ENCODE measurements at places on chromosomes 12 and 14.
A peak's percentile ranks its signal among the peaks of the same experiment; 100 is the strongest.

DNA sequence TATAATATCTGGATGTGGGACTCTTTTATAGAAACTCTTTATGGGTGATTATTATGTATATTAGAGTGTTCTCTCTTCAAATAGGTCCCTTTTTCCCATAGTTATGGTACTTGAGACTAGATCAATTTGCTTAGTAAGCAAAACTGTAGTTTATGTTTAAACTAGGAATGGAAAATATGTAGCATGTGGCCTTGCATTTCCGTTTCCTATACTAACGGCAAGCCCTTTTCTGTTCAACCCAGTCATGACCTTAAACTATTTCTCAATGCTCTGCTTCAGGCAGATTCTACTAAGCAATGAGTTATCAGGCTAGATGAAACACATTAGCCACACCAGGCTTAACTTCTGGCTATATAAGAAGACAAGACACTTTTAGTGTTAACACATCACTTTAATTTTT is 84.6 kb downstream of the OTOGL start:
- no peak for DNase-seq

GRCh38 chr12:104177663-104178501 is 37.7 kb upstream of the TXNRD1 start:
- DNase-seq: no peak

GRCh38 chr14:86770186-86770585 is 1222.8 kb downstream of the GALC start:
- DNase-seq: no peak

GRCh38 chr14:64463195-64463594 is 2.1 kb upstream of the AKAP5 start:
- DNase-seq: no peak

GRCh38 chr12:114274131-114274530 is 131.8 kb downstream of the TBX5 start:
- no peak for DNase-seq

- DNase-seq: no peak
Observed at GRCh38 chr14:20631880-20632389, 9.6 kb downstream of the OR6S1 start.

GRCh38 chr14:86462193-86462753 is 932.3 kb downstream of the FLRT2 start:
- DNase-seq: peak; percentile 16

DNA sequence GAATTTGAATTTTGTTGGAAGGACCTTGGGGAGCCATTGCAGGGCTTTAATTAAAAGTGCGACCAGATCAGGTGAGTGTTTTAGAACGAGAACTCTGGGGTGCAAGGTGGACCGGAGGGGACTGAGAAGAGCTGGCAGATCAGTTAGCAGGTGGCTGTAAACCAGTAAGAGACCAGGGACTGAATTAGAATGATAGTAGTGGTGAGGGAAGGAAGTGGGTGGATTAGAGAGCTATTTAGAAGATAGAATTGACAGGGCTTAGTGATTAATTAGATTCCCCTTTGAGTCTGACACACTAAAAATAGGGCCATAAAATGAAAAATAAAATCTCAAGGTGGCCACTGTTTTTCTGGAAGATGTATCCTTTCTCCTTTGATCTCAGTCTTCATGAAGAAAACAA is 44.8 kb downstream of the PLXNC1 start:
- DNase-seq: no peak

DNA sequence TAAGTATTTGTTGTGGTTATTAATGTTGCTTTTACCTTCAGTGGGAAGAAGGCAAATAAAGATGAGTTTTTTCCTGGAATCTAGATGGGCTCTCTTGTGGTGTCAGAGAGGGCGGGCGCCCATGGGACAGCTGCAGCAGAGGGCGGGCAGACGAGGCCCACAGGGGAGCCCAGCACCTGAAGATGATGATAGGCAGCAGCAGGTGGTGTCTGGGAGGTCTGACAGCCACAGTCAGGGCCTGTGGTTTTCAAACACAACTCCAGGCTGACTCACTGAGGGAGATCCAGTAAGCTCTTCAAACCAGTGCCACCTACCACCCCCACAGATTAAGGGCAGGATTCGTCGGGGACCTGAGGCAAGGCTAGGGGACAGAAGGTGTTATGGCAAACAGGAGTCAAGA is 42.8 kb downstream of the NKX2-1 start:
- no peak for DNase-seq

DNA sequence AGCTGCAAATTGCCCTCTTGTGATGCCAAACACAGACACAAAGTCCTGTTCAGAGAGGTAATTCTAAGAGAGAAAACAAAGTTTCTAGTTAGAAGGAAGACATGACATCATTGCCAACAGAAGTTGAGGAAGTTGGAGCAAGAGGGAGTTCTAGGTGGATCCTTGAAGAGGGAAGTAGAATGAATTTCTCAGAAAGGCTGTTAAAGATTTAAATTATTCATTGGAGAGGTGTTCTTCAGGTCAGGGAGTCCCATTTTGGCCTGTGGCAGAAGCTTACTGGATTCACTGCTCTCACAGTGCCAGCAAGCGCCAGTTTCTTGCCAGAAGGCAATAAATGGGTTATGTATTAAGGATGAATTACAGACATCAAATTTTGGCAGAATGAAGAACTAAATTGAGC is 15.3 kb downstream of the TSFM start:
- no peak for DNase-seq

DNA sequence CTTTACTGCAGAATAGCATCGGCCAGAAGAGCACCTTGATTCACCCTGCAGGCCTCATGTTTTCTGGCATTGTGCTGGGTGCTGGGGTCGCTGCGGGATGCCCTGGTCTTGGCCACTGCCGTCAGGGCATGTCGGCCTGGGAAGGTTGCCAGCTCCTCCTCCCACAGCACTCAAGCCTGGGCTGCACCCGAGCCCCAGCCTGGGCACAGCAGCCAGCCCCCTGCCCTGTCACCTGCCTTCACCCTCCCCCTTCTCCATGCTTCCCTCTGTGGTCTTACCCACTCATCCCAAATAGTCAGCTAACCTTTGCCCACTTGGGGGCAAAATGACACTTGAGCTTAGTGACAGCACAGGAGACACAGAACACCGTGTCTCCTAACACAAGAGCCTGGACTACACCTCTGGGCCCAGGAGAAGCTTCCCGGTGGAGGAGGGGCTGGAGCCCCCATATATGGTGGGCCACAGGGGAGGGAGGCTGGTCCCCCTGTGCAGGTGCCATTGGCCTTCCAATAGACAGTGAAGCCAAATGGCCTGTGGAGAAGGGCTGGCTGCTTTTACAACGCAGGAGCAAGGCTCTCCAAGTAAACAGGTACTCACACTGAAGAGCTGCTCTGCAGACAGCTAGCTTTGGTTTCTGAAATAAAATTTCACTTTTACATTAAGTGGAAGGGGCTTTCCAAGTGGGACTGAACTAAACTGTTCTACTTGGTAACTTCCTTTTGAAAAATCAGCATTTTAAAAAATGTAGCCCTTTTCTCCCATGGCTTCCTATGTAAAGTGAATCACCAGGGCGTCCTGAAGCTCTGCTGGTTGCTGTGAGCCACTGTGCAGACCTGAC is 51.2 kb upstream of the AMN start:
- no peak for DNase-seq

GRCh38 chr12:112153893-112154219 is 28.5 kb downstream of the TRAFD1 start:
- DNase-seq: no peak

GRCh38 chr14:104753528-104754212 is 723 bp downstream of the SIVA1 start:
- no peak for DNase-seq

- DNase-seq: no peak
Observed at GRCh38 chr14:75484711-75485429, 37.4 kb upstream of the BATF start.

DNA sequence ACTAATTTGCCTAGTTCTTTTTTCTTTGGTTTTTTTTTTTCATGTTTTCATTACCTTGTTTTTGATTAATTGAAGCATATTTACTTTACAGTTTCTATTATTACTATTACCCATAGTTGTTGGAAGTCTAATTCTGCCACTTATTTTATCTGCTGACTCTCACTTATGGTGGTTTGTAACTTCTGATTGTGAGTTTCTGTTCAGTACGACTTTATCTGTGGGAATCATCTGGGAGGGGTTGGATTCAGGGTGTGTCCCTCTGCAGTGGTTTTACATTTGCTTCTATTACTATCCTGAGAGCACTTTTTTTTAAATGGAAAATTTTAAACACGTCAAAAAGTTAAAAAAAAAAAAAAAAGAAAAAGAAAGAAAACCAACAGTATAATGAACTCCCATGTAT is 26.4 kb upstream of the SOS2 start:
- DNase-seq: no peak

GRCh38 chr12:20006871-20007730 is 361.2 kb upstream of the PDE3A start:
- no peak for DNase-seq

GRCh38 chr14:68834816-68835215 is 41.9 kb upstream of the ZFP36L1 start:
- DNase-seq: no peak

DNA sequence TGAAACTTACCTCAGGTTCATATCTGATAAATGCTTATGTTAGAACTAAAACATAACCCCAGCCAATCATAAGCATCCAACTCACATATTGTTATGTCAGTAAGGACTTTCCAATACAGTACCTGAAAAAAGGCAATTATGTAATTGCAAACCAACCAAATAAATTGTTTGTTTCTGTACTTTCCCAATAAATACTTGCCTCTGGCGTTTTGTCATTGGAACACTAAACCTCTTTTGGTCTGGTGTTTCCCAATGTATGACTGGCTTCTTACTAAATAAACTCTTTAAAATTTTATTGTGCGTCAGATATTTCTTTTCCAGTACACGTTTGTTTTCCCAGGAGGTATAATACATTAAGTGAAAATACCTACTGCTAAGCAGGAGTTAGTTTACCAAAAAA is 6.7 kb upstream of the PTPRB start:
- no peak for DNase-seq

GRCh38 chr14:97178781-97179180 is 381.6 kb downstream of the VRK1 start:
- DNase-seq: no peak

DNA sequence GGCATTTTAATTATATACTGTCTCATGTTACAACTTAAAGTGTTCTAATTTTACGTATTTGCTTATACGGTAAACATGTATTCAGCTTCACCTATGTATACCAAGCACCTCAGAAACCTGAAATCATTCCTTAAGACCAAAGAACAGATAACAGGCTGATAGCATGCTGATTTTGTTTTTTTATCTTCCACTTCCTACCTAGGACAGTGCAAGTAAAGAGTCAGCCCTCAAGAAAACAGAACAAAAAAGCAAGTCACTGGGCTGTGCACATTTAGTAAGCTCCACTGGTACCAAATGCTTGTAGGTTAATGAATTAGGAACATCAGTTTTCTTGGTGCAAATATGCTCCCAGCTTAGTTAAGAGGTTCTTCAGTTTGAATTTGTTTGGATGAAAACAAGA is 611.3 kb downstream of the VRK1 start:
- DNase-seq: no peak

- DNase-seq: no peak
Observed at GRCh38 chr12:30696486-30696885, 817 bp upstream of the IPO8 start.

- DNase-seq: no peak
Observed at GRCh38 chr12:51869496-51869865, 18.4 kb upstream of the ANKRD33 start.

DNA sequence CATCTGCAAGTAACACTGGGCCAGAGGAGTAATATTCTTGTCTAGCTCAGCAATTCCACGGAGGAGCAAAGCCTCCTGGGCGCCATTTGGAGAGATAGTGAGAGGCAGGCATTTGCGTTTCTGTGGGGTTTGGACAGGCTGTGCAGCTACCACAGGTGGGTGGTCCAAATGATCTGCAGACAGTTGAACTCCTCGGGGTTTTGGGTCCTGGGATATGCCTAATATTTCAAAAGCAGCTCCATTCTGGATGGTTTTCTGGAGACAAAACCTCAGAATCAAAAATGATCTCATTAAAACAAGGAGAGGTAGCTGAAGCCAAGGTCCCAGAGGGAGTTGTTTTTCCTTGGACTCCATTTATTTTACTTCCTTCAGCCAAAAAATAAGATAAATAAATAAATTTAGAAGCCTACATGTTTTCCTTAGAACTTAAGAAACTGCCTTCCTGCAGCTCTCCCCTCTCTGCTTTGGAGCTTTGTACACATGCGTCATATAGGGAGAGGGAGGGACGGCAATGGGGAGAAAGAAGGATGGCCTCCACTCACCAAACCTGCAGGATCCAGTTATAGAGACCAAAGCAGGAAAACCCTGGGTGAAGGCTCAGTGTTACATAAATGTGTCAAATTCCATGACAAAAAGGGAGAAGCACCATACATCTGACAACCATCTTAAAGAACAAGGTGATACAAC is 227.3 kb upstream of the DAAM1 start:
- no peak for DNase-seq

- no peak for DNase-seq
Observed at GRCh38 chr12:85310456-85311076, 30.5 kb downstream of the ALX1 start.

DNA sequence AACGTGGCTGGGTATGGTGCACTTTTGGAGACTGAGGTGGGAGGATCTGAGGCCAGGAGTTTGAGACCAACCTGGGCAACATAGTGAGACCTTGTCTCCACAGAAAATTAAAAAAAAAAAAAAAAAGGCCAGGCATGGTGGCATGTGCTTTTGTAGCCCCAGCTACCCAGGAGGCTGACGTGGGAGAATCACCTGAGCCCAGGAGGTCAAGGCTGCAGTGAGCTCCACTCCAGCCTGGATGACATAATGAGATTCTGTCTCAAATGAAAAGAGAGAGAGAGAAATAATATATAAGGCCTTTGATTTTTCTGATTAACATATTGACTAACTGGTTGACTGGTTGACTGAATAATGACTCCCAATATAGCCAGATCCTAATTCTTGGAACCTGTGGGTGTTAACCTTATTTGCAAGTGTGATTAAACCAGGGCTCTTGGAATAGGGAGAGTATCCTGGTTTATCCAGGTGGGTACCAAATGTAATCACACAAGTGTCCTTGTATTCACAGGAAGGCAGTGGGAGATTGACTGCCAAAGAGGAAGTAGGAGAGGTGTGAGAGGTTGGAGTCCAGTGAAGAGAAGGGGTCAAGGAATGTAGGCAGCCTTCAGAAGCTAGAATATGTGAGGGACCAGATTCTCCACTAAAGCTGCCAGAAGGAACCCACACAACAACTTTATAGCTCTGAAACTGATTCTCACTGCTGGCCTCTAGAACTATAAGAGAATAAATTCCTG is 12.0 kb downstream of the YY1 start:
- DNase-seq: no peak

- DNase-seq: no peak
Observed at GRCh38 chr12:58443981-58444371, 476.3 kb downstream of the LRIG3 start.

DNA sequence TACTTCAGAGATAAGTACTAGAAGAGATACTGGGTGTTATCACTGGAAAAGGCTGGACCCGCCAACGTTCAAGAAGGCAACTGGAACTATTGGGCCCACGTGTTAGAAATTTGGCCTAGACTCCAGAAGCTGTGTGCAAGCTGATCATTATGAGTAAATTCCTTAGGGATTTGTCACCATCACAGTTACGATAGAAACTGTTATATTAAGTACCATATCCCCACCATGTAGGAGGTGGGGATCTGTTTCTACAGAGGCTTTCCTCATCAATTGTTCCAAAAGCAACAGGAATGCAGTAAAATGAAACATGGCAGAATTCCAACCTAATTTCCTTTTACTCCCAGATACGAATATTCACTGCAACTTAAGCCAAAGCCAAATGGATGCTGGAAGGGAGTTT is 170.7 kb downstream of the NOVA1 start:
- DNase-seq: no peak

Data from effector memory CD8-positive, alpha-beta T cell (primary cell).